ENCODE measurements at places on chromosomes 1 and 21.
A peak's percentile ranks its signal among the peaks of the same experiment; 100 is the strongest.

GRCh38 chr1:24547195-24547594 lies 8.7 kb upstream of the NCMAP start:
- DNase-seq, result no peak

DNA sequence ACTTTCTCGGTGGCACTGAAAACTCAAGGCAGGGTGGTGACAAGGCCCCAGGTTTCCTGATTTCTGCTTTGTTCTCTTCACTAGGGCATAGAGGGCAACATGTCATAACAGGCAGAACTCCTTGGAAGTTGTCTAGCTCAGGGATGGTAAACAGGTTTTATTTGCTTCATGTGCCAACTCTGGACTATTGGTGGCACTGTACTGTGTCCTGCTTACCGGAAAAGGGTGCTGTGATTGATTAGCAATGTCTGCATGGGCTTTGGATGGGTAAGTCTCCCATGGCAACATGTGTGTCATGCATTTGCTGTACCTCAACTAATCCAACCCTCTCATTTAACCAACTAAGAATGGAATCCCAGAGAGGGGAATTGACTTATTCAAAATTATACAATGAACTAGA lies 70.7 kb upstream of the USP24 start:
- DNase-seq, result no peak

- peak; percentile 90 for DNase-seq
Measured at GRCh38 chr1:227542153-227543120, 20.9 kb upstream of the ZNF678 start.

DNA sequence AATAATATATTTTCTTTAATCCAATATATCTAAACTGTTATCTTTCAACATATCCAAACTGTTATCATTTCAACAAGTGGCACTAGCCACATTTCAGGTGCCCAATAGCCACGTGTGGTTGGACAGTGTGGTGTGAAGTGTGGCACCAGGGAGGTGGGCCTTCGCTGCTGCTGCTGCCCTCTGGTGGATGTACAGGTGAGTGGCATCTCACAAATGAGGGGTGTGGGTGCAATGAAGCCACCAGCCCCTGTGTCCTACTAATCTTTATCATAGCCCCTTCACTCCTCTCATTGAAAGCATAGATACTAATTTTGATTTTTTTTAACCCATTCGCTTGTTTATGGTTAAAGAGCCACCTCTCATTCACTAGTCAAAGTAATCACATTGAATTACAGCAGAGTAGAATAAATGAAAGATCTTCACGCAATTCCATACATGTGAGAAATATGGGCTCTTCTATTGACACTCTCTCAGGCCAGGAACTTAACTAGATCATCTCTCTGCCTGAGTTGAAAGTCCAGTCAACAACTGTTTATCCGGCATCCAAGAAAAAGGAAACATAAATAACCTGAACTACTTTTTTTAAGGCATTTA lies 499.2 kb downstream of the OMA1 start:
- DNase-seq, result no peak

- DNase-seq, result no peak
Measured at GRCh38 chr1:164928232-164928812, 369.3 kb downstream of the PBX1 start.

- DNase-seq, result no peak
Measured at GRCh38 chr1:182939413-182939812, 13.6 kb downstream of the SHCBP1L start.

- no peak for DNase-seq
Measured at GRCh38 chr1:19091196-19091953, 118.7 kb downstream of the UBR4 start.

DNA sequence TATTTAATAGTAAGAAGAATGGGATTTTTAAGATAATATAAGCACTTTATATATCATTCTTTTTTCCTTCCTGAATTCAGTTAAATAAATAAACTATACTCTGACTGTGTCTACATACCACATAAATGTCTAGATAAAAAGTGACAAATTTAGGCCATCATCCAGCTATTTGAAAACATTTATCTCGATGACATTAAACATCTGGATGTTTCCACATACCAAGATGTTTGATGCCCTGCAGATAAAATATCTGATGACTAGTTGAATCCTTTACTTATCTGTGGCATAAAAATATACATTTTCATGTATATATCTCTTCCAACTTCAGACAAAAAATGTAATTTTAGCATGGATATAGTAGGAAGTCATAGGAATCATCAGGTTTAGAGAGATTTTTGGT lies 348.3 kb downstream of the DPYD start:
- DNase-seq, result no peak

DNA sequence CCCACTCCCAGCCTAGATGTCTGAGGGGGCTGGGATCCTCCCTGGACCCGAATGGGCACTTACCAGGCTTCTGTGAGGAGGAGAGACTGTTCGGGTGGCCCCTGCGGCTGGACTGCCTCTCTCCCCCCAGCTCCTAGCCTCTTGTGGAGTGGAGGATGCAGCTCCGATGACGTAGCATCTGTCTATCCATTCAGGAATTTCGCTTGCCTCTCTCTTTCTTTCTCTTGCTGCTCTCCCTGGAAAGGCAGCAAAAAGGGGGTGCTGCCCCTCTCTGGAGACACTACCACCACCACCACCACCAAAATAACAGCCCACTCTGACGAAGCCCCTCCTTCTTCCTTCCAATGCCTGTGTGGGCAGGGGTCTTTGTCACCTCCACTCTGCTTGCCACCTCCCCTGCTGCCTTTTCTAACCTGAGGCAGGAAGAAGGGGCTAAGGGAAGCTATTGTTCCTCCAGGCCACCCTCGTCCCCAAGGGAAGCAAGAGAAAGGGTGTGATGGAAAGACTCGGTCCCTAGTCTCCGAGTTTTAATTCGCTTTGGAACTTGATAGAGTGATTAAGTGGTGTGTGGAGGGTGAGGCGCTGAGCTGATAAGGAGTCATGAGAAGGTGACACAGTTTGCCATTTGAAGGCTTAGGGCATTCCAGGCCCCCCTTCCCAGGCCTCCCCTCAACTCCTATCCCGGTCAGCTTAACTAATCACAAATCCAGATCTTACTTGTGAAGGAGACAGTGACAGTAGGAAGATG lies 60.5 kb downstream of the RHBG start:
- no peak for DNase-seq

- peak; percentile 19 for DNase-seq
Measured at GRCh38 chr1:117928881-117929342, 509 bp downstream of the GDAP2 start.

- peak; percentile 92 for DNase-seq
Measured at GRCh38 chr1:182604175-182605164, at the start of gene RGS16. Gene RGS16 (minus strand): TSS chr1:182604389. CDS start chr1:182604259, 130 bp downstream.

Data from CD4-positive, alpha-beta T cell treated with Interleukin-6 at 100 ng/mL for 8 hours (primary cell).